ENCODE measurements at places on chromosomes 16 and 17.

DNA sequence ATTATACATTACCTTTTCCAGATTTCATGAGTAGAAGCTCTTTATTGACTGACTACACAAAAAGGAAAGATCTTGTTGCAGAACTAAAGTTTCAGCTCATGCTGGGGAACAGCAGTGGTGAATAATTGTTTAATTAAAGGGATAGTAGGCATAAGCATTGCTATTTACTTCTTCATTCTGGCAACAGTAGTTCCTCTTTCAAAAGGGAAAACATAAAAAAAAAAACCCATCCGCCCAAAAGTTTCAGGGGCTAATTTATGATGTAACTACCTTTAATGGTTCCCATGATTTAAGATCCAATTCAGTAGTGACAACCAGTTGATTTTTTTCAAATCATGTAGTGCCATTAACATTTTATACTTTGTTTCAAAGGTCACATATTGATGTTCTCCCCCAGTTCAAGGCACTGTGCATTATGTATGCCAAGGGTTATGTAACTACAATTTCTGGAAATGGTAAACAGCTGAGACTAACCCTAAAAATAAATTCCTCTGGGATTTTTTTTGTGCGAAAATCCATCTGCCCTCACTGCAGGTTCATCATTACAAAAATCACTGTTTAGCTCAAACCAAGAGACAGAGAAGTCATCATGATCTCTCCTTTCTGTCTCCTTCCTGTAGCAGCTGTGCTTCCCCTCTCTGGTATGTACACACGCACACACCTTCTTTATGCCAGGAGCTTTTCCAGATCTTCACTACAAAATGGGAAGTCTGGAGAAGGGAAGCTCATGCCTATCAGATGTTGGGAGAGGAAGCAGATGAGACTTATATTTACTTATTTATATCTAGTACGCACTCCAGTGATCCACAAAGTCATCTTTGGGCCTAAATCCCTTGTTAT is 2.2 kb upstream of the PHLPP2 start:
- no peak for DNase-seq

DNA sequence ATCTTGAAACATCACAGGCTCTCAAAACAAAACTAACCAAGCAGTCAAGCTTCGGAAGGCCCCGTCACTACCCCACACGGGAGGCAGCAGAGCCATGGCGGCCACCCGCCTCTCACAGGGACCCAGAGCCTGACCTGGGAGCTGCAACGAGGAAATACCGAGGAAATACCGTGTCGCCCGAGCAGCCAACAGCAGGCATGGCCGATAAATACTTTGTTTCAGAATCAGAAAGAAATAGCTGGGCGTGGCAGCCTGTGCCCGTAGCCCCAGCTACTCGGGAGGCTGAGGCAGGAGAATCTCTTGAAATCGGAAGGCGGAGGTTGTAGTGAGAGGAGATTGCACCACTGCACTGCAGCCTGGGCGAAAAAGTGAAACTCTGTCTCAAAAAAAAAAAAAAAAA is 6.9 kb downstream of the LMF1 start:
- DNase-seq, result no peak

DNA sequence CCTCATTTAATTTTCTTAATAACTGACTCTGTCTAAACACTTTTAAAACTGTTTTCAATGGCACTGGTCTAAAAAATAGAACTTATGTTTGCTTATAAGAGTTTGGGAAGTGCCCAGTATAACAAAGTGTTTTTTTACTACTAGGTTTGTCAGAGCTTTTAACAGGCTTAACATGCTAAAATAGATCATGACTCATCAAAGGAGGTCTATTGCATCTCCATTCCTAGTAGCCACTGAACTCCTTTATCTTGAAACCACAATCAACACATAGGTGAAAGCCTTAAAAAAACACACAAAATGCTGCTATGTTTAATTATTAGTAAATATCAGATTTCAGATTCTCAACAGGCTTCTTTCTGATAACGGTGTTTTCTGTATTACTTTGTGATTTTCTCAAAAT is 196.4 kb upstream of the KIF2B start:
- DNase-seq, result no peak

GRCh38 chr16:25914357-25914962 is 222.7 kb downstream of the HS3ST4 start:
- DNase-seq, result no peak

- DNase-seq, result no peak
Measured at GRCh38 chr17:39913989-39914388, 4.4 kb downstream of the GSDMB start.

Data from right kidney (tissue), 9 donors.